ENCODE measurements at places on chromosomes 1 and 21. TPM values are rescaled to one million over a fixed set of nuclear protein-coding genes. Genes with fewer than 3 reads are reported as not detected.

The FABP3 gene
- 19.3 TPM for total RNA-seq

The HHAT gene
- total RNA-seq: 0.66 TPM

The ADAM30 gene
- total RNA-seq: not detected

The PHGDH gene
- total RNA-seq: 885 TPM

GRCh38 chr1:70892930-70893329 lies 154.7 kb downstream of the PTGER3 start:
- no peak for DNase-seq

DNA sequence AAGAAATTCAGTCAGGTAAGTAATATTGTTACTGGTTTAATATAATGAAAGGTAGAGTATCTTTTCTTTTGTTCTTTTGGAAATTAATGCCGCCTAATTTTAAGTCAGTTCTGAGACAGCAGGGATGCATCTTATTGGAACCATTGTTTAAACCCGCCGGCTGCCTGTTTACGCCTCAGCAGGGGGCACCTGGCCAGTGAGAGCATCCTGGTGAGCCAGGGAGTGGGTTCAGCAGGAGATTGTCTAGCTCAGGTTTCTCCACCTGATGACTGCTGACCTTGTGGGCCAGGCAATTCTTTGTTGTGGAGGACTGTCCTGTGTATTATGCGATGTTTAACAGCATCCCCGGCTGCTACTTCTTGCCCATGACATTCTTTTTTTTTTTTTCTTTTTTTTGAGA lies 30.2 kb downstream of the CHAF1B start:
- peak; percentile 26 for DNase-seq

DNA sequence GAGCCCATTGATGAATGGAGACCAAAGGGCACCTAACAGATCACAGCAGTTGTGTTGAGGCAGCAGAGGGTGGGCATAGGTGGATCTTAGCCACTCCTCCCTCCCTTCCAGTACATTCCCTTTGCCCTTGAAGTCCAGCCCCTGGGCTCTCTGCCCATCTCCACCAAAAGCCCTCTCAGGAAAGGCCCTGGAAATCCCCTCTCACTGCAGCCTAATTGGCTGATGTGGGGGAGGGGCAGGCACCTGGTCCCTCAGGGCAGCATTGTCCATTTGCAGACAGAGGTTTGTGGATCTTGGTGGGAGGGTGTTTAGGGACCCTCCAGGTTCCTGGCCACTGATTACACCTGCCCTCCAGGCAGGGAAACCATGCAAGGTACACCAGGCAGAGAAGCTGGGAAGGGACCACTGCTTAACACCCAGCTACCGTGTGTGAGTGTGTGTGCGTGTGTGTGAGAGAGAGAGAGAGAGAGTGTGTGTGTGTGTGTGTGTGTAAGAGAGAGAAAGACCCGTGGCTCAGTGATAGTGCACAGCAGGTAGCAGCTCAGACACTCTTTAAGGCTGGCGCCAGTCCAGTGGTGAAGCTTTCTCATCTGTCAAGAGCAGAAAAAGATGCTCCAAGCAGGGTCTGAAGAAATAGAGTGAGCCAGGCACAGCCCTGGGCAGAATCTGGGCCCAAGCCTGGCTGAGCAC lies 71.1 kb downstream of the MATN1 start:
- DNase-seq: peak; percentile 38

GRCh38 chr1:21280011-21280471 lies 10.2 kb downstream of the ECE1 start:
- DNase-seq: no peak

DNA sequence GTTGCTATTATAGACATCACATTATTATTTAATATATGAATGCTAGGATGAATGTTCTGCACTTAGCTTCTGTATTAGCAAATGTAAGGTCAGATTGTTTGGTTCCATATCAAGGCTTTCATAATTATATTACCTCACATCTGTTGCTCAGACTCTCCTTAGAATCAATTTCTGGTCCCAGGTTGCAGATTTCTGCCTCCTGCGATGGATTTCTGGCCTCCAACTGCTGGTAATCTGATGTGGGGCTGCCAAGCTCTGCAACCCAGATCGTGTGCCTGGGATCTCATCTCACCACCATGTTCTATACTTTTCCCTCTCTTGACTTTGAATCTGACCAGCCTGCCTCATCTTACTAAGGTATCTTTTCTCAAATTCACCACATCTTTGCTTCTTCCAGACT lies 25.2 kb downstream of the PLPPR5 start:
- DNase-seq: no peak

- no peak for DNase-seq
Measured at GRCh38 chr1:202568410-202568809, 141.8 kb downstream of the SYT2 start.

GRCh38 chr1:82969340-82969739 lies 1029.6 kb downstream of the TTLL7 start:
- no peak for DNase-seq

- DNase-seq: no peak
Measured at GRCh38 chr1:42646056-42646455, 12.2 kb upstream of the PPIH start.

DNA sequence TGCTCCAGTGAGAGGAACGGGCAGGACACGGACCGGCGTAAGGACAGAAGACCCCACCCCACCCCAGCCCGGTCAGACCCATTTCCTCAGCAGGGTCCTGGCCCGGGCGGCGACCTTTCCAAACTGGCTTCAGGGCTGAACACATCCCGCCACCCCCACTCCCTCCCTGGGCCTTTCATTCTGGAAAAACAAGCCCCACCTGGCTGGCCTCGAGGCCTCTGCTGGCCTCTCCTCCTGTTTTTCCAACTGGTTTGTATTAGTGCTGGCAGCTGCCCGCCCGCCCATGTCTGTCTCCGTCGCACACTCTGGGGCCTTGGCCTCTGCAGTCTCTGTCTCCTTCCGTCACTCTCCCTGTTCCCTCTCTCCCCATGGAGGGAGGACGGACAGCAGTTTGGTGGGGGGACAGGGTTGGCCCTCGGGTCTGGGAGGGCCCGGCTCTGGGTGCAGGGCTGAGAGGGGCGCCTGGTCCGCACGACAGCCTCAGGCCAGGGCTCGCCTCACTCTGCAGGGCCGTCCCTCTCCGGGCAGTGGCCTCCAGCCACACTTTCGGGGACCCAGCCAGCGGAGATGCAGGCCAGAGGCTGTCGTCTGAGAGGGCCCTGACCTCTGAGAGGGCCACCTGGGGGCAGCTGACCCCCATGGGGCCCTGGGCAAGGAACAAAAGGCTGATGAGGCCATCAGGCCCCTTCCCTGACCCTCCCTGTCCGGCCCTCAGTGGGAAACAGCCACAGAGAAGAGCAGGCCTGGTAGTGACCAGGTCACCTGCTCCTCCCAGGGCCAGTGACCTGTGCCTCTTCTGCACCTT lies 1.5 kb upstream of the MXRA8 start:
- no peak for DNase-seq

DNA sequence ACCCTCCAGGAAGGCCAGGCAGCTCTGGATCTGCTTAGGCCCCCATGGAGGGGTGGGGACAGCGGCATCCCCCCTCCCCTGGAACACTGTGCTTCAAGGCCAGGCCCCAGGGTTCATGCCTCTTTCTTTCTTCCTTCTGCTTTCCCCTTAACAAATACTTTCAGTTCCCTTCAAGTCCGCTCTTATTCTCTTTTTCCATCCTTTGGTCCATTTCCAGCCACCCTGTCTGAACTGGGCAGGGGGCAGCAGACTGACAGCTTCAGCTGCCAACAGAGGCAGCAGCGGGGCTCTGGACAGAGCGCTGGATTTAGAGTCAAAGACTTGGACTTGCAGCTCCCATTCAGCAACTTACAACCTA lies 1.1 kb upstream of the CD244 start:
- DNase-seq: no peak

DNA sequence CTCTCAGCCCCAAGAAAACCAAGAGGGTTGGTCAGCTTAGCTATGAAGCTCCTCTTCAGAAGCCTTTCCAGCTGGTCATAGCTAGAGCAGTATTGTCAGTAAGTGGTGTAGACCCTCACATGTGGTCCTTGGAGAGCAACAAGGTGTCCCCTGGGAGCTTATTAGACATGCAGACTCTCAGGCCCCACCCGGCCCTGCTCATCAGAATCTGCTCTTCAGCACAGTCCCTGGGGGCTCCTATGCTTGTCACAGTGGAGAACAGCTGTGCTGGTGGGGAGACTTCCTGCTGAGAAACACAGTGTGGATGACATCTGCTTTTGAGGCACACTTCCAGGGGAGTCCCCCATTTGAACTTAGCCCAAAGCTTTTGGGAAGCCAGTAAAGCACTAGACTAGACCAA lies 21.9 kb upstream of the NEK2 start:
- no peak for DNase-seq

GRCh38 chr1:199851439-199852140 lies 175.9 kb upstream of the NR5A2 start:
- DNase-seq: no peak
